ENCODE measurements at places on chromosomes 4 and X. TPM values are rescaled to one million over a fixed set of nuclear protein-coding genes. Genes with fewer than 3 reads are reported as not detected.

DNA sequence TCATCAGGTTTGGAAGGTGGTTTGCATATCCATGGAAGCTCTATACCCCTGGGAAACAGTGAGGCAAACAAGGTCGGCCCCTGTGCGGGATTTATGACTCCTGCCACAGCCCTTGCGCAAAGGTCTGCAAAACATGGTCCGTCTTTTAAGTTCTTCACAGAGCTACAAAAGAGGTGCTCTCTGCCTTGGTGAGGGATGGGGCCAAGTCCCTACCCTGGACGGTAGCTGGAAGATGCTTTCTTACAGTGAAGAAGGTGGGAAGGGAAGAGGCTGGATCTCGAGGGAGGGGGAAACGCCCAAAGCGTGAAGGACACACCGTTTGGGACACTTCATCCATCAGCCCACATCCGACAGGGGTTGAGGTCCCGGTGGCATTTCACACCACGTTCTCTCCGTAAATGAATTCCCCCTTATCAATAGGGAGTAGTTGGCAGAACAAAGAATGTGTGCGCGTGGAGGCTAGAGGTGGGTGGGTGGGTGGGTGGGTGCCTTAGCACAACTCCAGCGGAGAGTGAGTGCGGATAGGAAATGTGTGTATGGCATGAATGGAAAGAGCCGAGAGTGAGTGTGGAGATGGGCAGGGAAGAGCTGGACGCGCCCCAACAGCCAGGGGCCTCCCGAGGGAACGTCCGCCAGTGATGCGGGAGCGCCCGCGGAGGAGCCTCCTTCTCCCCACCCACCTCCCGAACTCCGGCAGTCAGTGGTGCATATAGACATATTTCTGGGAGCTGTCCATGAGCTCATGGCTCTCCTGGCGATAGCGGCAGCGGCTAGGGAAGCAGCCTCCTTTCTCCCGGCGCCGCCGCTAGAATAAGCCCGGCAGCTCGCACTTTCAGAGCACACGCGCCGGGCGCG, 68.3 kb downstream of the LARP7 start:
- DNase-seq, result peak; percentile 76

- no peak for DNase-seq
Measured at GRCh38 chr4:111360906-111361305, 738.0 kb upstream of the PITX2 start.

GRCh38 chr4:73735231-73735630, 5.1 kb upstream of the CXCL8 start:
- DNase-seq, result no peak

- DNase-seq, result no peak
Measured at GRCh38 chrX:24495700-24496099, 30.6 kb downstream of the PDK3 start.

DNA sequence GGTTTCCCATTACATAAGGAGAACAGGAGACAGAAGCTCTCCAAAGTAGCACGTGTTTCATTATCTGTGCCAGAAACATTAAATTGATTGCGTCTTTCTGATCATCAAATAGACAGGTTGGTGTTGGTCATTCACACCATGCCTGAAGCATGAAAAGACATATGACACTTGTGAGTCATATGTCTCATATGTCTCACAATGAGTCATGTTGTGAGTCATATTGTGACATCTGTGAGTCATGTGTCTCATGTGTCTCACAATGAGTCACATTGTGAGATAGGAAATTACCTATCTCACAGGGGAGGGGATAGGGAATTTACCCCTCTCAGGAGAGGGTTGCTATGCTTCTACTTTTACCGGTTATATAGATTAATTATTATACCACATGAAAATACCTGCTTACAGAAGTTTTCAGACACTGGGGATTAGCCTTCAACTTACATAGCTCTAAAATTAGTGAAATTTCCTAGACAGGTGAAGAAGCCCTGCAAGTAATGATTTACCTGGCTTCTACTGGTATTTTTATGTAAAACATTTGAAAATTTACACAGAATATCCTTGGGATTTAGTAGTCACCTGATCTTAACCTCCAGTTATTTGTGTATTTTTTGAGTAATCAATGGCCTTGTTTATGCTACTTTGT, 80.8 kb downstream of the NPFFR2 start:
- no peak for DNase-seq

DNA sequence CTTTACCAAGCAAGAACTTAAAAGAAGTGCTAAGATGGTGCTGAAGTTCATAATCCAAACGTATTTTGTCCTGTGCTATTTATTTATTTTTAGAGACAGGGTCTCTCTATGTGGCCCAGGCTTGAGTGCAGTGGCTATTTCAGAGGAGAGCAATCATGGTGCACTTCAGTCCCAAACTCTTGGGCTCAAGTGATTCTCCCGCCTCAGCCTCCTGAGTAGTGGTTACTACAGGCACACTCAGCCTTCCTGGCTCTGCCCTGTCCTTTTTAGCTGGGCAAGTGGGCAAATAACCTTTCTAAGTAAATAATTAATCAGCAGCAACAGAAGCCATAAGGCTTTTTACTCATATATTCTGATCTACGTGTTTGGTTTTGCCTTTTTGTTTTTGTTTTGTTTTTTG, 2.6 kb downstream of the NSD2 start:
- no peak for DNase-seq

DNA sequence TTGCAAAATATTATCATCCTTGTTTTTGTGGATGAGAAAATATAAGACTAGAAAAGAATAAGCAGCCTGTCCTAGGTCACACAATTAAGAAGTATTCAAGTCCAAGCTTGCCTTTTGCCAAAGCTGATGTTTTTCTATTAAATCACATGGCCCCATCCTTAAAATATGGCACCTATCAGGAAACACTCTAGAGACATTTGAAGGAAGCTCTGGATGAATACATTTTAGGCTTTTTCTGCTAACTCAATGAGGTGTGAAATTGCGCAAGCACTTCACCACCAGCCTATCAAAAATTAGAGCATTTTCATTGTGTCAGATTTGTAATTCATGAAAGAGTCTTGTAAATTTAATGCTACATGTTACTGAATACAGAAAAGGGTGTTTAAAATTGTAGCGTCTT, 251.1 kb upstream of the MAD2L1 start:
- DNase-seq, result no peak

- DNase-seq, result no peak
Measured at GRCh38 chr4:115711575-115711974, 598.2 kb upstream of the NDST4 start.

GRCh38 chr4:45629717-45630116, 494.1 kb downstream of the GABRG1 start:
- no peak for DNase-seq

DNA sequence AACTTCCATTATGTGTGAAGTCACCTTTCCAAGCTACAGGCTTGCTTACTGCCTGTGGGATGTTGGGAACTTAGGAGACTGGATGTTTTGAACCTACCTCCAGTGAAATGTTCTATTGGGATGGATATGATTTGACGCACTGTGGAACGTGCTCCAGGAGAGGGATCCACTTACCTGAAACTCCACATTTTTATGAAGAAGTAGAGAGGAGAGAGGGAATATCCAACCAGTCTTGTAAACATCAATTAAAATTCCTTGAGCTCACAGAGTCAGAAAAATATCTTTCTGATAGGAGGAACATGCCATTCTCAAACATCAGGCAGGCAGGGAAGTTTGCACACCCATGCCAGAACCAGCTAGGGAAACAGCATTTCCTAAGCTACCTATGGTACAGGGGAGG, 91.1 kb upstream of the MAOA start:
- DNase-seq, result no peak

DNA sequence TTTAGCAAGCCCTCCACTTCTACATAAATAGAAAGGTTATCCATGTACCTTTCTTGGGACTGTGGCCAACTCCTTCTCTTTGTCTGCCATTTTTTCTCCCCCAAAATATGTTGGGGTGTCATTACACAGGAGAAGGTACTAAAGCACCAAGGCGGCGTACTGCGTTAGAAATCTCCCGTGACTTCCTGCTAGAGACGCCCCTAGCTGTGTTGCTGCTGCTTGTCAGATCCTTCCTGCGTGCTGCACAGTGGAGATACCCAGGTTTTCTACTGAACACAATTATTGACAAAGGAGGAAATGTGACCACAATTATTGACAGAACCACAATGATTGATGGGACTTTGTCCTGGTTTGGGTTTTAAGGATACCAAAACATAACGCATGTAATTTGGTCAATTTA, 97.7 kb downstream of the EFHC2 start:
- no peak for DNase-seq

DNA sequence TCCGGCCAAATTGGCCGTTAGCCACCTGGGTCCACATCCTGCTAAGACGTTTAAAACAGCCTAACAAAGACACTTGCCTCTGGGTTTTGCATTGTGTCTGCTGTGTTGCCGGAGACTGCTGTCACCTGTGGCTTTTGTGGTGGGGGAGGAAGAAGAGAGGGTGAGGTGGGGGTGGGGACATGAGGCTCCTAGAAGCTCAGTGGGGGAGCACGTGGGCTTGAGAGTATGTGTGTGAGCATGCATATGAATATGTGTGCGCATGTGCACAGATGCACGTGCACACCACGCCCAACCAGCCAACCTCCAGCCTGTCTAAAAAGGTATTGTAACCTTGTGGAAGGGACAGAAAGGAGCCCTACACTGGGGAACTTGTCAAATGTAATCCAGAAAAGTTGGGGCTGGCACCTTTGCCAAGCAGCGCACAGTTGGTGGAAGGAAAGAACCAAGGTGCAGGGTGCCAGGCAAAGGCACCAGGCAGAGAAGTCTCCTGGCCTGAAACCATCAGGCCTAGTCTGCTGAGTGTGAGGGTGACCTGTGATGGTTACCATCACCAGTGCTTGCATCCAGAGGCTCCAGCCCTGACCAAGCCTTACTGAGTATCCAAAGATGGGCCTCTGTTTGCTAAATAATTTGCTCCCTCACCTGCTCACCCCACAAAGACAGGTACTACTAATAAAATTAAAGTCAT, 10.1 kb upstream of the SASH3 start:
- DNase-seq, result no peak

- DNase-seq, result no peak
Measured at GRCh38 chr4:120611092-120611491, 311.4 kb downstream of the PRDM5 start.

The MAGEH1 gene
- 26.3 TPM for total RNA-seq

The CT45A10 gene
- not detected for total RNA-seq

The LUZP4 gene
- total RNA-seq, result not detected

The GPRASP1 gene
- total RNA-seq, result 2.7 TPM

The UGT2B17 gene
- not detected for total RNA-seq

The BCORL1 gene
- 9.1 TPM for total RNA-seq
